Activated effector memory CD4-positive, alpha-beta T cell treated with anti-CD3 and anti-CD28 coated beads, Interleukin-2, amount 50 U/mL, for 16 hours (primary cell): ENCODE measurements at places on chromosomes 6 and 20.

DNA sequence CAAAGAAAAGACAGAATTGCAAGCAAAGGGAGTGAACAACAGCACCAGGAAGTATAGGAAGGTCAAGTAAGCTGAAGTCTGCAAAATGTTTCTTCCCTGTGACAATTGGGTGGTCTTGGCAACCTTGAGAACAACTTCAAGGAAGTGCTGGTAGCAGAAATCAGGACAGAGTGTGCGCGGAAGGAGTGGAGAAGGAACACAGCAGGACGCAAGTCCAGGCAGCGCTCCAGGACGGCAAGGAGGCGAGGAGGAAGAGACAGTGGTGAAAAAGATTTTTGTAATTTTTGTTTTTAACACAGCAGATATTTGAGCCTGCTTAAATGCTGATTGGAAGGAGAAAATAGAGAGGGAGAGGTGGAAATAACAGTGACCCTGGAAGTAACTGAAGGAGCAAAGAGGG lies 141.7 kb downstream of the F13A1 start:
- DNase-seq = no peak

DNA sequence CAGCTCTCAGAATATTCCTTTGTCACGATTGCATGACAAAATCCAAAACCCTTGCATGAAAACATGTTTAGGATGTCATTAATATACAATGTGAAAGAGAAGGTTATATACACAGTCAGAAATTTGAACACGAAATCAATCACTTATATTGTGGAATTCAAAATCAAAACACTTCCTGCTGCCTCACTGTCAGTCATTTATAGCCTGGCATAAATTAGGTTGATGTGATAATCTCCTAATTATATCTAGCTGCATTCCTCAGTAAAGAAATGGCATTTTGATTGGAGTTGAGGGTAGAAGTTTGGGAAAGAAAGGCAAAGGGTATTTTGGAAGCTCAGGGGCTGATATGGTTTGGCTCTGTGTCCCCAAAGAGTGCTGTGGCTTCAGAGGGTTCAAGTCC lies 24.1 kb upstream of the BEND6 start:
- DNase-seq = no peak

DNA sequence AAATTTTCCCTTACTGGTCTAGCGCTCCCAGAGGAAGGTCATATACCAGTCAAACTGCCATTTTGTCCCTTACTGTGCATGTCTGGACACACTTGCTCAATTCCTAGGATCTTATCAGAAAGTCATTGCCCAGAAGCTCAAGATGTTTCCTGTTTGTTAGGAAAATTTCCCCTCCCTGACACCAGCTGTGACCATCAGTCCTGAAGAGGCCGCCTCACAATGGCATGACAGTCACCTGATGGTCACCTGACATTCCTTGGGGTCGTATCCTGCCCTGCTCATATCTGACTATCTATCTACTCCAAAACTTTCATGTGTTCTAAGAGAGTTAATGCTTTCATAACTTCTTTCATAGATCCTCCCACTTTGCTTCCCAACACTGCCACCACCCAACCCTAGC lies 219.9 kb downstream of the OTOR start:
- DNase-seq = no peak

GRCh38 chr6:5089481-5090438 lies 4.6 kb downstream of the PPP1R3G start:
- no peak for DNase-seq

- DNase-seq = no peak
These were observed 99.0 kb upstream of the SLC24A3 start for GRCh38 chr20:19113343-19113930.

GRCh38 chr20:50663095-50663821 lies 28.1 kb downstream of the RIPOR3 start:
- DNase-seq = no peak

DNA sequence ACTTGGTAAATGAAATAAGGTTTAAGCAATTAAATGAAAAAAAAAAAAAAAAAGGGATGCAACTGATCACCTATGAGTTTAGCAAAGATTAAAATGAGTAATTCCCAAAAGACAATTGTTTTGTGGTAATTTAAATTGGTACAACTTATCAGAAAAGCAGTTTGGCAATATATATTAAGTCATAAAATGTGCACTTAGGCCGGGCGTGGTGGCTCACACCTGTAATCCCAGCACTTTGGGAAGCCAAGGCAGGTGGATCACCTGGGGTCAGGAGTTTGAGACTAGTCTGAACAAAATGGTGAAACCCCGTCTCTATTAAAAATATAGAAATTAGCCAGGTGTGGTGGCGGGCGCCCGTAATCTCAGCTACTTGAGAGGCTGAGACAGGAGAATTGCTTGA lies 7.9 kb downstream of the PHACTR2 start:
- DNase-seq = no peak

GRCh38 chr6:111027219-111027618 lies 45.4 kb downstream of the RPF2 start:
- DNase-seq = no peak

DNA sequence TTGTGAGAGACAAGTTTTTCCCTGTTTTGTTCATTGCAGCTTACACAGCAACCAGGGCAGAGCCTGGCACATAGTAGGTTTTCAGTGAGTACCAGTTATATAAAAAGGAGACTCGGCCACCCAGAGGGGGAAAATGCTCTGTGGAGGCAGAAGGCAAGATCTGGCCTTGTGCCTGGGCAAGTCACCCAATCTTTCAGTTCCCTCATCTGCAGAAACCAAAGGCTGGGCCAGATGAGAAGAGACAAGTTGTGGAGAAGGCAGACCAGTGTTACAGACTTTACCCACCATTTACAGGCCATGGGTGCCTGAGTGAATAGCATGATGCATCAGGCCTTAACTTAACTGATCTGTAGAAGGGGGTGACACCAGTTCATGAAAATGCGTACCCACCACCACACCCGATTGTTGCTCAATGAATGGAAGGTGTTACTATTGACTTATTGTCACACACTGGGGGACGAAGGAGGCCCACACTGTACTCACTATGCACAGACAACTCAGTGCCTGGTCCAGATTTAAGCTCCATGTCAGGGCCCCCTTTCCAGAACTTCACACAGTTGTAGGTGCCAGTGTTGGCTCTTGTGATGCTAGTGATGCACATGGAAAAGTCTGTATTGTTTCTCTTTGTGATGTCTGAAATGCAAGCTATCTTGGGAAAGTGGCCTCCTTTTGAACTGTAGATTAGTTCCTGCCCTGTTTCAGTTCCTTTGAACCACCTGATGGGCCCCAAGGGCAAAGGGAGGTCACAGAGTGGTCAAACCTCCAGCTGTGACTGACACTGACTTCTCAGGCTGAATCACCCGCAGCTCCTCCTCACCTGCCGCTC lies 64.3 kb upstream of the SIRPG start:
- DNase-seq = no peak

DNA sequence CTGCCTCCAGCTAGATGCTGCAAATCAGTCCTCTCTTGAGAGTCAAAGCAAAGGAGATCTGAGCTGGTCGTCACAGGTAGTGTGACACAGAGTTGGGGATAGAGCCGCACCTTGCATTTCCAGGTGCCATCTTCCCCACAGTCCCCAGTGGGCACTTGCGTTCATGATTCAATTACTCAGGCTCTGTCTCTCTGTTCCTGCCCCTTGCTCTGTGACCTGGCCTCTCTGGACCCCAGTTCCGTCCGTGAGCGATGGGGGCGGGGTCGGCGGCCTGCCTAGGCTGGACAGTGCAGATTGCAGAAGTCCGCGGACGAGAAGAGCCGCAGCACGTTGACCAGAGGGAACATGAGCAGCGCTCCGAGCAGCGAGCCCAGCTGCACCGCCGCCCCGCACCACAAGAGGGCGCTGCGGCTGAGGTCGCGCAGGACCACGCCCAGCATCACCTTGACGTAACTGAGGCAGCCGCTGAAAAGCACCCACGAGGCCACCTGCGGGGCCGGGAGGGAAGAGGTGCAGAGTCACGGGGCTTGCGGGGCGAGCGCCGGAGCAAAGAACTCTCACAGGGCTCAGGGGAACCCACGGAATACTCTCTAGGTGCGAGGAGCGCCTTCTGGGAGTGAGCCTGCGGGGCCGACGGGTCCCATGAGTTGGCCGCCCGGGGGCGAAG lies 7.4 kb downstream of the SLC52A3 start:
- DNase-seq = peak; percentile 71

DNA sequence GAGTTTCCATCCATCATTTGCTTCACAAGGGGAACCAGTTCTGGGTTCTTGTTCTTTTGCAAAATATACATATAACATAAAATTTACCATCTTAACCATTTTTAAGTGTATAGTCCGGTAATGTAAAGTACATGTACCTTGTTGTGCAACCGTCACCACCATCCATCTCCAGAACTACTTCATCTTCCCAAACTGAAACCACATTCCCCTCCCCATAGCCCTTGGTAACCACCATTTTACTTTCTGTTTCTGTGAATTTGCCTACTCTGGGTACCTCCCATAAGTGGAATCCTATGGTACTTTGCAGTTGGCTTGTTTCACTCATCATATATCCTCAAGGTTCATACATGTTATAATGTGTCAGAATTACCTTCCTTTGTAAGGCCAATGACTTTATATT lies 70.3 kb upstream of the DSP start:
- no peak for DNase-seq

DNA sequence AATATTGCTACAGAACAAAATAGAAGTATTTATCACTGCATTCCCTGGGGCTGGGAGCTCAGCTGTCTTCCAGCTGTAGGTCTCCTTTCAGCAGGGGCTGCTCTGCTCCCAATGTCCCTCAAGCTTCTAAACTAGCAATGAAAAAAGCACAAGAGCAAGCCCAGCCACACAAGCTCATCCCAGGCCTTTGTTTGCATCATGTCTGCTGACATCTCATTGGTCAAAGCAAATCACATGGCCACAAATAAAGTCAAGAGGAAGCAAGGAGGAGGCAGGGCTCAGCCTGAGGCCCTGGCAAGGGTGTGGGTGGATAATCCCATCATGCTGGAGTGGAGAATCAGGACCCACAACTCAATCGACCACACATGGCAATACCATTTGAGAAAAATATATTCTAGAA lies 2.2 kb upstream of the BFSP1 start:
- no peak for DNase-seq

- DNase-seq = peak; percentile 72
These were observed 697 bp upstream of the CEP43 start for GRCh38 chr6:166998256-166999144.

- no peak for DNase-seq
These were observed 11.9 kb upstream of the TGM3 start for GRCh38 chr20:2283706-2284423.

DNA sequence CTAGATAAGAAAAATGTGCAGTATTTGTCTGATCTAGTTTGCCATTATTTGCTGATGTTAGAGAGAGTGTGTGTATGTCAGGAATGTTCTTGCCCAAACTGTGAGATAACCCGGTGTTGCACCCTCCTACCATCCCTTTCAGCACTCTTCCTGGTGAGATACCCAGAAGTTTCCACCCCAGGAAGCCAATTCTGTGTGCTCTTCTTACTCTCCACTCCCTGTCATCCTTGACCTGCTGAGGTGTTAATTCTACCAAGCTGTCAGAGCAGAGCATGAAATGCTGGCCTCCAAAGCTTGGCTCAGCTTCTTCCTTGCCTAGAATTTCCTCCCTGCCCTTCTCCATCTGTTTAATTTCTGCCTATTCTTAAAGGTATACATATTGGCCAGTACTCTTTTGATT lies 237.3 kb upstream of the CNR1 start:
- no peak for DNase-seq

- peak; percentile 10 for DNase-seq
These were observed 41.0 kb downstream of the MOCS1 start for GRCh38 chr6:39893286-39893685.

GRCh38 chr6:123055256-123055655 lies 59.2 kb downstream of the CLVS2 start:
- DNase-seq = no peak

GRCh38 chr6:38355519-38355918 lies 284.2 kb downstream of the BTBD9 start:
- DNase-seq = no peak

DNA sequence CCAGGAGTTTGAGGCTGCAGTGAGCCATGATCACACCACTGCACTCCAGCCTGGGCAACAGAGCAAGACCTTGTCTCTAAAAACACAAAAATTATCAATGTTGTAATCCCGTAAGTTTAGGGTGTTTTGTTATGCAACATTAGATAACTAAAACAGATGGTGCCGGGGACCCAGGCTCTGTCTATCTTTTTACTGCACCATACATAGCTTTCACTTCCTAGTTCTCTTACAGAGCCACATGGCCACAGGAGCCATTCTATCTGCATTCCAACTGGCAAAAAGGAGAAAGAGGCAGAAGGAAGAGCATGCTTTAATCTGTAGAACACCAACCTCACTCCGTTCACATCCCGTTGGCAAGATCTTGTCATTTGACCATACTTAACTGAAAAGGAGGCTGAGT lies 5.4 kb upstream of the TCF15 start:
- no peak for DNase-seq

GRCh38 chr20:25372584-25373336 lies 17.9 kb downstream of the ABHD12 start:
- DNase-seq = no peak

DNA sequence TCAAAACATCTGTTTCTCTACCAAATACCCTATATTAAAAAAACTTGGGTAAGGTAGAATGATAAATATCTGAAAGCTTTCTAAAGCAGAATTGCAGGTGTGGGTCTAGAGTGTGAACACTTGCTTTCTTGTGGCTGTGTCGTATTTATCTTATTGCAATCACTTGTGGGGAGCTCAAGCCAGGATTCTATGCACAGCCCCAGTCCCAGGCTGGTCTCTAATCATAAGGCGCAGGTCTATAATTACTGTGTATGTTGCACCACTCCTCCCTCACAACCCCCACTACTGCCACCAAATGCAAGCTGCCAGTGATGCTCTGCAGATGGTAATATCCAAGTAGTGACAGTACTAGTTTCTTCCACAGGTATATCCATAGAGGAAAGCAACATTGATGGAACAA lies 2.2 kb upstream of the E2F3 start:
- DNase-seq = no peak

GRCh38 chr6:108585921-108586536 lies 25.3 kb downstream of the FOXO3 start:
- no peak for DNase-seq
